ENCODE measurements at places on chromosomes 6 and 20.

DNA sequence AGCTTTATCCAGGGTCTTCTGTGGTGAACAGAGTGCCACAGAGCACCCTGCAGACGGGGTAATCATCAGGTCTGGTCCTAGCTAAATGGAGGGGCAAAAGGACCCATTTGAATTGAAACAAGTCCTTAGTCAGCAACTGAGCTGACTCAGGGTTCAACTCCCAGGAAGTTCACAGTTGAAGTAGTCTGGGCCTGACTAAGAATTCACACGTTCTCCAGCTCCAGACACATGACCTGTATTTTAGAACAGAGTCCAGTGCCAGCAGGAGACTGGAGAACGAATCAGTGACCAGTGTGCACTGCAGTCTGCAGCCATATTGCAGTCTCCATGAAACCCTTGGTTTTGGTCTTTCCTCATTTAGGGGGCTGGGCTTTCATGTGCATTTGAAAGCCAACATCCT lies 85.2 kb downstream of the ELOVL4 start:
- no peak for ATAC-seq

- ATAC-seq, result no peak
These were observed 141.2 kb downstream of the DTNBP1 start for GRCh38 chr6:15521582-15521981.

DNA sequence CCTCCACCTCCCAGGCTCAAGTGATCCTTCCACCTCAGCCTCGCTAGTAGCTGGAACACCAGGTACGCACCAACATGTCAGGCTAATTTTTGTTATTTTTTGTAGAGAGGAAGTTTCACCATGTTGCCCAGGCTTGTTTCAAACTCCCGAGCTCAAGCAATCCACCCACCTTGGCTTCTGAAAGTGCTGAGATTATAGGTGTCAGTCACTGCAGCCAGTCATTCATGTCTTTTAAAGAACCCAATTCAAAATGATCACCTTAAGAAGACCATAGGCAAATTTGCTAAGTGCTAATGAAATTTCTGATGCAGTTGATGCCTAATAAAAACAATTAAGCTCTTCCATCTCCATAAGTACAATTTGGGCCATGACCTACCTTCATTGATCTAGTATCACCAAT lies 2.6 kb upstream of the VNN2 start:
- ATAC-seq, result no peak

GRCh38 chr20:2350606-2351005 lies 30.1 kb upstream of the TGM6 start:
- ATAC-seq, result no peak

- no peak for ATAC-seq
These were observed 7.8 kb upstream of the TRIM38 start for GRCh38 chr6:25954756-25955155.

- ATAC-seq, result no peak
These were observed 17.0 kb downstream of the GSS start for GRCh38 chr20:34938466-34939163.

DNA sequence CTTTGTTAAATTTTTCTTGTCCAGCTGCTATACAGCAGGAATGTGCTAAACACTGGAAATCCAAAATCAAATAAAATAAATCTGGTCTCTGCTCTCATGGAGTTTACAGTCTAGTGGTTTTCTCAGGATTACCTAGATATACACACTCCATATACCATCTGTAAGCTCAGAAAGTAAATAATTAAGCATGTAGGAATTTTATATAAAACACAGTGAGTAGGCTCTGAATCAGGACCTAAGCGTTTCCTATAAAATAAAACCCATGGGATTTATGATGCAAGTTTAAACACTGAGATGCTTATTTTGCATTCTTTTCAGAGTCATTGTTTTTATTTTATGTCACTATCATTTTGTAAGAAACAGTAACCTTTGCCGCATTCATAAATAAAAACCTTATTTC lies 29.7 kb upstream of the UFL1 start:
- ATAC-seq, result no peak

DNA sequence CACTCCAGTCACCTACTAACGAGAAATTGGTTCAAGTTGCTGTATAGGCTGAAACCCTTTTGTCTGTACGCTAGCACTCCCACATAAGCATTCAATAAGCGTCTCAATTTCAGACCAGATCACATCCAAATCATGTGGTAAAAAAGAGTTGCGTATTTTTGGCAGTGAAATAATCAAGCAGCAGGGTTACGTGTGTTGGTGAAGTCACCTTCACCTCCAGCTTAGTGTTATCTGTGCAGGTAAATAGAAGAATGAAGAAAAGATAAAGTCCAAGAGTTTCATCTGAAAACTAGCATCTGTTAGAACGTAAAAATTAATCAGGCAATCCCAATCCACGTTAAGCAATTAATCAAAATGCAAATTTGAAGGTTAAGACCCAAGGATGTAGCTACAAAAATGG lies 11.3 kb downstream of the SSR1 start:
- no peak for ATAC-seq

- peak; percentile 80 for ATAC-seq
These were observed 27.6 kb upstream of the FAM83C start for GRCh38 chr20:35319871-35320197.

DNA sequence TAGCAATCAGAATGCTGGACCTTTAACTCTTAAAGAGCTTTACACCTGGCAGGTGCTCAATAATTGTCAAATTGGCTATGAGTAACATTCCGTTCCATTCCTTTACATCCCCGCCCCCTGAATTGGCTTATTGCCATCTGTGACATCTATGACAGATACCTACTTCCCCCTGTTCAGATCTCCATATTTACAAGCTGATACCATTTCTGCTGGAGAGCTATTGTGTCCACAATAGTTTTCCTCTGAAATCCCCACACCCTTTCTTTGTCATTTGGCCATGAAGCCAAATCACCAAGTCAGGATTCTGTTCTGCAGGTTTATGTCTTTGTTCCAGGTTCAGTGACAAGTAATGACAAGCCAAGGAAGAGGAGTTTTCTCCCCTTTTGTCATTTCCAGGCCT lies 3.2 kb downstream of the CDH26 start:
- ATAC-seq, result no peak

DNA sequence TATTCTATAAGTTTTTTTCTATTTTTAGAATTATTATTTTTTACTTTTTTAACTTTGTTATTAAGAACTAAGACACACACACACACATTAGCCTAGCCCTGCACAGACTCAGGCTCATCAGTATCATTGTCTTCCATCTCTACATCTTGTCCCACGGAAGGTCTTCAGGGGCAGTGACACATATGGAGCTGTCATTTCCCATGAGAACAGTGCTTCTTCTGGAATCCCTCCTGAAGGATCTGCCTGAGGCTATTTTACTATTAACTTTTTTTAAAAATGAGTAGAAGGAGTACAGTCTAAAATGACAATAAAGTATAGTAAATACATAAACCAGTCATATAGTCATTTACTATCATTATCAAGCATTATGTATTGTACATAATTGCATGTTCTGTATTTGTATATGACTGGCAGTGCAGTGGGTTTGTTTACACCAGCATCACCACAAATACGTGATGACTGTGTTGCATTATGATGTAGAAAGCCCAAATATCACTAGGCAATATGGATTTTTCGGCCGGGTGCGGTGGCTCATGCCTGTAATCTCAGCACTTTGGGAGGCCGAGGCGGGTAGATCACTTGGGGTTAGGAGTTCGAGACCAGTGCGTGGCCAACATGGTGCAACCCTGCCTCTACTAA lies 57.9 kb downstream of the HIVEP1 start:
- ATAC-seq, result no peak

- no peak for ATAC-seq
These were observed 62.3 kb downstream of the PSMG4 start for GRCh38 chr6:3321042-3321441.

- peak; percentile 48 for ATAC-seq
These were observed 775 bp downstream of the PFDN4 start for GRCh38 chr20:54208548-54209176.

DNA sequence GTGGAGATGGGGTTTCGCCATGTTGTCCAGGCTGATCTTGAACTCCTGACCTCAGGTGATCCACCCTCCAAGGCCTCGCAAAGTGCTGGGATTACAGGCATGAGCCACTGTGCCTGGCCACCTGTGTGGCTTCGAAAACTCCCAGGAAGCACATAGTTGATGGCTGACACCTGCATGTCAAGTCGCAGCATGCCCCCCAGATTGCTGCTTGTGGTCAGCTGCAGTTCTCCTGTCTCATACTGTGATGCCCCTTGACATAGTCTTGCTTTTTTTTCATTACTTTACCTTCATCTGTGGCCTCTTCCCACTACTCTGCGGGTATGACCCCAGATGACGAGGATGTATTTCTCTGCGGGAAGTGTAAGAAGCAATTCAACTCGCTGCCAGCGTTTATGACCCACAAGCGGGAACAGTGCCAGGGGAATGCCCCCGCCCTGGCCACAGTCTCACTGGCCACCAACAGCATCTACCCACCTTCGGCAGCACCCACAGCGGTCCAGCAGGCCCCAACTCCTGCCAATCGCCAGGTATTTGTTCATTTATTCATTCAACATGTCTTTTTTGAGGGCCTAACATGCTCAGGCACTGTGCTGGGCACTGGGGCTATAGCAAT lies 13.1 kb downstream of the ZNF341 start:
- ATAC-seq, result no peak

All from SK-N-SH treated with all-trans-retinoic acid at 6 μM for 48 hours (cell line).